ENCODE measurements at places on chromosomes 3 and 15.

DNA sequence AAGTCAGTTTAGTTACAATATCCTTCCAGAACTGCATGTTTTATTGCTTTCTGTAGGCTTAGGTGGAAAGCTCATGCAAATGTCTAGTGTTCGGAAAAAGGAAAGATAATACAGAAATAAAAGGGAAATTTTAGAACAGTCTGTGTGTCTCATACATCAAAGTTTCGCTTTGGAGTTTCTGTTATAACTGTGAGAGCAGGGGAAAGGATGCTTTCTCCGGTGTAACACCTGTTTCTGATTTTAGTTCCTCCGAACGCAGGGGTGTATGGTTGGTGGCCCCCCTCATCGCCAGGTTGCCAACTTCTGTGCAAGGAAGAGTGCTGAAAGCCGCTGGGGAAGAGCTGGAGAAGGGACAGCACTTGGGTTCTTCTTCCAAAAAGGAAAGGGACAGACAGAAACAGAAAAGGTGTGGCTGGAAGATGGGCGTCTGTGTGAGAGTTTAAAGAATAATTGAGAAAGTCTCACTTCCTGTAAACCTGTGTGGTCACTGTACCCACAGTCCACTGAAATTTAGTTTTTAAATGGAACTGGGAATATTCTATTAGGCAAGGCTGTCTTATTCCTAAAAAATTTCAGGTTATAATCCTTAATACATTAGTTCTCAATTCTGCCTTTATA lies 6.7 kb downstream of the P2RY12 start:
- DNase-seq = no peak

GRCh38 chr15:99095626-99096025 lies 9.3 kb upstream of the SYNM start:
- DNase-seq = no peak

GRCh38 chr15:80404057-80404760 lies at the start of gene ARNT2:
Gene ARNT2, plus strand, starts transcription at chr15:80404382. Its CDS starts 134 bp downstream, at chr15:80404516.
- peak; percentile 44 for DNase-seq

DNA sequence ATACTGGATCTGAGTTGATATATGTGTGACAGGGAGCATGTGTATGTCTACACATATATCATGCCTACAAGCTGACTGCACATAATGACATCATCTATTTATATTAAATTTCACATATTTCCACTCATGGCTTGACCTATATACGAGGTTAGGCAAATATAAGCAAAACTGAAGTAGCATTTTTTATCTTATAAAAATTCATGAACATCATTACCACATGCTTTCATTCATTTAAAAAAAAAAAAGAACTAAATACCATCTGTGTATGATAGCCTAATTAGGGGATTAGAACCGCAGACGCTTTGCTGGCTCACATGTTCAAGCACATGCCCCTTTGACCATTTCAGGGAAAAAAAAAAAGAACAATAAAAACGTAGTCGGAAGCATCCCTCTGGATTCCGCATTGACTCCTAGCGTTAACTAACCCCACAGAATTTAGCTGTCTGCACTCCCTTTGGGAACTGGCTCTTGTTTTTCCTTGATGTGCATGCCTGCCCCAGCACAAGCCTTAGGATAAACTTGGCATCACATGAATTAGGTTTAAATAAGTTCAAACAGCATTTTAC lies 888.4 kb downstream of the ROBO1 start:
- no peak for DNase-seq

DNA sequence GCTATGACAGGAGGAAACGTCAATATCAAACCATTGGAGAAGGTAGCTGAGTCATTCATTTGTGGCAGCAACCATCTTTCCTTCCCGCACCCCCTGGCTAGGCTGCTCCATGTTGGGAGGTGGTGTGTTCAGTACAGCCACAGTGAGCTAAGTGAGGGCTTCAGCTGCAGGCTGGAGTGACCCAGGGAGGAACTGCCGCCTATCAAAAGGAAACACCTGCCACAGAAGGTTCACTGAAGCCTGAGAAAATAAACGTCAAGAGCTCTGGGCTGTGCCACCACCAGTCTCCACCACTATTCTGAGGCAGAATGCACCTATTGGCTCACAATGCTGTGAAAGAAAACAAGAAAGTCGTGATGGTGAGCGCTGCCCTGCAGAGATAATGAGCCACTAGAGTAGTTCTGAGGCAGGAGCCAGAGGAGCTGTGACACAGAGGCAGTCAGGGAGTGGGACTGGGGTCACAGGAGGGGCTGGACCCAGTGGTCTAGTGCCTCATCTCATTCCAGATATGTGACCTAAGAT lies 34.8 kb upstream of the CD47 start:
- DNase-seq = no peak

- DNase-seq = no peak
Observed at GRCh38 chr3:81887448-81887847, 126.0 kb upstream of the GBE1 start.

DNA sequence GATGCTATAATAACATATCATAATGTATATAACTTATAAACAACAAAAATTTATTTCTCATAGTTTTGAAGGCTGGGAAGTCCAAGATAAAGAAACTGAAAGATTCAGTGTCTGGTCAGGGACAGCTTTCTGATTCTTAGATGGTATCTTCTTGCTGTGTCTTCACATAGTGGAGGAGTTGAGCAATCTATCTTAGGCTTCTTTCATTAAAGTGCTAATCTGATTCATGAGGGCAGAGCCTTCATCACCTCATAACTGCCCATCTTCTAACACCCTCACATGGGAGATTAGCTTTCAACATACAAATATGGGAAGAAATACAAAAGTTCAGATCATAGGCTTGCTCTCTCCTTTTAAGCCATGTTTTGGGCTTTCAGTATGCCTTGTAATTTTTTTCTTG lies 774.8 kb upstream of the EPHA6 start:
- no peak for DNase-seq

- no peak for DNase-seq
Observed at GRCh38 chr15:44633603-44634002, 29.9 kb downstream of the SPG11 start.

DNA sequence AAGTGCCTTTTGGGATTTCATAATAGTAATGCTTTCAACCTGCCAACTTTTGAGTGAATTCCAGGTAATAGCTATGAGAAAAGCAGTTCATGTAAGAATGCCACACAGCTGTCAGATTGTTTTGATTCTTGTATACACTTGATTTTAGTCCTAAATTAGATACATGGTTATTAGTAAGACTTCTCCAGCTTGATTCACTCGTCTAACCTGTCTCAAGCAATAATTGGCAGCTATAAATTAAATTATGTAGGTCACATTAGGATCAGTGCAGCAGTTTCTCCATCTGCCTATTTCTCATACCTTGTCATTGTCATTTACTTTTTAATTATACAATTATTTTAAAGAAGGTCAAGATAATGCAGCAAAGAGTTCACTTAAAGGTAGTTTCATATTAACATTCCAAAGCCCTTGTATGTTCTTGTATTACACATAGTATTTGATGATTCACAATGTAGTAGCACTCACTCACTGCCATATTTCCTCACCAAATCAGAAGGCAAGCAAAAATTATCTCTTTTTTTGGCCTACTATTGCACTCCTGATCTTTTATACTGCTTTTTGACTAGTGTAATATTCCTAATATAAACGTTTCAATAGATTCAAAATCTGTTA lies 10.9 kb upstream of the CRYBG3 start:
- no peak for DNase-seq

GRCh38 chr3:10398341-10398740 lies 77.4 kb upstream of the SEC13 start:
- DNase-seq = no peak

GRCh38 chr15:79994615-79995014 lies 23.6 kb upstream of the BCL2A1 start:
- DNase-seq = no peak

GRCh38 chr15:58227706-58228543 lies 89.7 kb downstream of the AQP9 start:
- DNase-seq = peak; percentile 68

DNA sequence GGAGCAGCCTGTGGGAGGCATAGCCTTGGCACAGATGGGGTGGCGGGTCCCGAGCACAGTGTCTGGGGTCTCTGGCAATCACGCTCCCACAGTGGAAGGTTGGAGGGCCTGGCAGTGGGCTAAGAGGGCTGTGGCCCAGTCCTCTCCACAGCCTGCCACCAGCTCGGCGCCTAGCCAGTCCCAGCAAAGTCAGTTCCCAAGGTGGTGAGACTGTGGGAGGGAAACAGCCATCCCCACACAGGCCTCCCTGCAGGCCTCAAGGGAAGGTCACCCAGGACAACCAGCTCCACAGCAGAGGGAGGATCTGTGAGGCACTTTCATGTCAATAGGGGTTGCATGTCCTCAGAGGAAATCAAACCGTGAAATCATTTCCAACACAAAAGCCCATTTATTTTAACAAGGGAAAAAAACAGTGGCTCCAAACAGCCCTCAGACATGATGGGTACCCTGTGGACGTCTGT lies 27.6 kb upstream of the LIMD1 start:
- no peak for DNase-seq

DNA sequence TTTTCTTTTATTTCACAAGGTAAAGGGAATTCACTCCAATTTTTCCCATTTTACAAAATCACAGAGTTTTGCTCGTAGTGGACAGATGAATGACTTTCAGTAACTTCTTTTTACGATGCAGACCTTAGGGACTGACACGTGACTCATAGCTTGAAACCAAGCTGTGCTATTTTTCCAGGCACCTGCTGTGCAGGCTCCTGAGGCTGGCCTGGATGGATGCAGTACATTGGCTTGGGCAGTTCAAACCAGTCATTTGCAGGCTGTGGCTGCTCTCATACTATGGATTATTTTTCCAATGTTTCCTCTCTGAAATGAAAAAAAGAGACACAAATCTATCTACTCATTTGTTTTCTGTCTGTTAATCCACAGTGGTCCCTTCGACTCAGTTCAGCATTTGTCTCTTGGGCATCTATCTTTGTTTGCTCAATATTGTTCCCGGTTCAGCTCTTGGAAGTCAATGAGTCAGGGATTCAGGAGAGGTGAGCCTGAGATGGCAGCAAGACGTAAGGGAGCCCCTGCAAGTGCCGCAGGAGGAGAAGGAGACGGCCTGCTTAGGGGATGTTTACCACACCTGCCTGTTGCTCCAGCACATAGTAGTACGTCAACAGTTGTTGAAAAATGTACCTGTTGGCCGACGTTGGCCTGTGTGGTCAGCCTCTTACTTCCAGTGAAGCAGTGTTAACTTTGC lies 92.8 kb downstream of the SV2B start:
- no peak for DNase-seq

DNA sequence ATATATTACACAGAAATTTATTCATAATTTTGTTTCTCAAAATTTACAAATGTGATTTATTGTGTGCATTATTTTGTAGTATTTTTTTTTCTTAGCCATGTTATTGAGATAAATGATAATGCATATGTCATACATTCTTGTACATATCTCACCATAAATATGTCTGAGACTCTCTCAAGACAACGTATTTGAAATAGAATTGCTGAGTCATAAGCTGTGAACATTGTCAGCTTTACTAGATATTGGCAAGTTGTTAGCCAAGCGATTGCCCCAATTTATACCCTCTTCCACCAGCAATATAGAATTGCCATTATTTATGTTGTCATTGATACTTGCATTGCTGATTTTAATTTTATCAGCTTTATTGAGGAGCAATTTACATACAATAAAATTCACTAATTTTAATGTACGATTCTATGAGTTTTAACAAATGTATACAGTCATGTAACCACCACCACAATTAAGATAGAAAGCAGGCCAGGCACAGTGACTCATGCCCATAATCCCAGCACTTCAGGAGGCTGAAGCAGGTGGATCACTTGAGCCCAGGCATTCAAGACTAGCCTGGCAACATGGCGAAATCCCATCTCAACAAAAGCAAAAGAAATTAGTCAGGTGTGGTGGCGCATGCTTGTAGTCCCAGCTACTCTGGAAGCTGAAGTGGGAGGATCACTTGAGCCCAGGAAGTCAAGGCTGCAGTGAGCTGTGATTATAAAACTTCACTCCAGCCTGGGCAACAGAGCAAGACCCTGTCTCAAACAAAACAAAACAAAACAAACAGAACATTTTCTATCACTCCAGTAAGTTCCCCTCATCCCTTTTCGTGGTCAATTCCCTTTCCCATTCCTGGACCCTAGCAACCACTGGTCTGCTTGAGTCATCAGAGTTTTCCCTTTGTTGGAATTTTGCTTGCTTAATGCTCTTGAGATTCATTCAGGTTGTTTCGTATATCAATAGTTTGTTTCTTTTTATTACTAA lies 373.1 kb downstream of the MFSD1 start:
- no peak for DNase-seq

GRCh38 chr3:85254738-85255137 lies 295.9 kb downstream of the CADM2 start:
- no peak for DNase-seq

- no peak for DNase-seq
Observed at GRCh38 chr15:87851497-87851896, 405.0 kb downstream of the NTRK3 start.

DNA sequence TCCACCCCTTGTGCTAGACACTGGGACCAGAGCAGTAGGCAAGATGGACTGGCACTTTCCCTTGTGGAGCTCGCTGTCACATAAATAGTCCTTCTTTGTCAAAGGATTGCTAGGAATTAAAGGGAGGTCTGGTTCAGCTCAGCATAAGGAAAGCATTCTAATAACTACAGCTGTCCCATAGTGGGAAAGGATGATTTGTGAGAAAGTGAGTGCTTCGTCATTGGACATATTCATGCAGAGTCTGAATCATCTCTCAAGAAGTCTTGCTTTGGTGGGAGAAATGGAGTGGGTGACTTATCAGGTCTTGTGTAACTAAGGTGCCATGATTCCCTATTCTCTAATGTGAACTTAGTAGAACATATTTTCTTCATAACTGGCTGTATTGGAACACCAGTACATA lies 14.7 kb downstream of the PPARG start:
- no peak for DNase-seq

- DNase-seq = no peak
Observed at GRCh38 chr15:96358001-96358801, 27.7 kb downstream of the NR2F2 start.

DNA sequence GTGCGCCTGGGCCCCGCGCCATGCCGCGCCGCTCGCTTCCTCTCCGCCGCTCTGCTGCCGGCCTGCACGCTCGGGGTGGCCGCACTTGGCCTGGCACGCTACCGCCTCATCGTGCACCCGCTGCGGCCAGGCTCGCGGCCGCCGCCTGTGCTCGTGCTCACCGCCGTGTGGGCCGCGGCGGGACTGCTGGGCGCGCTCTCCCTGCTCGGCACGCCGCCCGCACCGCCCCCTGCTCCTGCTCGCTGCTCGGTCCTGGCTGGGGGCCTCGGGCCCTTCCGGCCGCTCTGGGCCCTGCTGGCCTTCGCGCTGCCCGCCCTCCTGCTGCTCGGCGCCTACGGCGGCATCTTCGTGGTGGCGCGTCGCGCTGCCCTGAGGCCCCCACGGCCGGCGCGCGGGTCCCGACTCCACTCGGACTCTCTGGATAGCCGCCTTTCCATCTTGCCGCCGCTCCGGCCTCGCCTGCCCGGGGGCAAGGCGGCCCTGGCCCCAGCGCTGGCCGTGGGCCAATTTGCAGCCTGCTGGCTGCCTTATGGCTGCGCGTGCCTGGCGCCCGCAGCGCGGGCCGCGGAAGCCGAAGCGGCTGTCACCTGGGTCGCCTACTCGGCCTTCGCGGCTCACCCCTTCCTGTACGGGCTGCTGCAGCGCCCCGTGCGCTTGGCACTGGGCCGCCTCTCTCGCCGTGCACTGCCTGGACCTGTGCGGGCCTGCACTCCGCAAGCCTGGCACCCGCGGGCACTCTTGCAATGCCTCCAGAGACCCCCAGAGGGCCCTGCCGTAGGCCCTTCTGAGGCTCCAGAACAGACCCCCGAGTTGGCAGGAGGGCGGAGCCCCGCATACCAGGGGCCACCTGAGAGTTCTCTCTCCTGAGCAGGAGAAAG lies 951 bp downstream of the GPR62 start:
- DNase-seq = no peak
